ENCODE measurements at places on chromosomes 6 and 20.

- no peak for DNase-seq
Observed at GRCh38 chr6:124924333-124924759, 37.9 kb upstream of the RNF217 start.

- no peak for DNase-seq
Observed at GRCh38 chr6:51090343-51090742, 271.7 kb downstream of the TFAP2B start.

- no peak for DNase-seq
Observed at GRCh38 chr6:39420300-39421265, 98.1 kb upstream of the KCNK16 start.

GRCh38 chr6:136831873-136832562, 9.6 kb downstream of the PEX7 start:
- DNase-seq, result no peak

DNA sequence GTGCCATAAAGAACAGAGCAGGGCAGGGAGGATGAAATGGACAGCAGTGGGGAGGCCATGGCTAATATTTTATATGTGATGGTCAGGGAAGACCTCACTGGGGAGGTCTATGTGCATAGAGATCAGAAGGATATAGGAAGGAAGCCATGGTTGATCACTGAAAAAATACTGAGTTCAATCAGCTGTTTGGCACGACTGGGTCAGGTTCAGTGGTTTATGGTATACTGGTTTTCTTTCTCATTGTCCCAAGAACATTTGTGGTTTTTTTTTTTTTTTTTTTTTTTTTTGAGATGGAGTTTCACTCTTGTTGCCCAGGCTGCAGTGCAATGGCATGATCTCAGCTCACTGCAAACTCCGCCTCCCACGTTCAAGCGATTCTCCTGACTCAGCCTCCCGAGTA, 78.3 kb upstream of the TIAM2 start:
- DNase-seq, result no peak

DNA sequence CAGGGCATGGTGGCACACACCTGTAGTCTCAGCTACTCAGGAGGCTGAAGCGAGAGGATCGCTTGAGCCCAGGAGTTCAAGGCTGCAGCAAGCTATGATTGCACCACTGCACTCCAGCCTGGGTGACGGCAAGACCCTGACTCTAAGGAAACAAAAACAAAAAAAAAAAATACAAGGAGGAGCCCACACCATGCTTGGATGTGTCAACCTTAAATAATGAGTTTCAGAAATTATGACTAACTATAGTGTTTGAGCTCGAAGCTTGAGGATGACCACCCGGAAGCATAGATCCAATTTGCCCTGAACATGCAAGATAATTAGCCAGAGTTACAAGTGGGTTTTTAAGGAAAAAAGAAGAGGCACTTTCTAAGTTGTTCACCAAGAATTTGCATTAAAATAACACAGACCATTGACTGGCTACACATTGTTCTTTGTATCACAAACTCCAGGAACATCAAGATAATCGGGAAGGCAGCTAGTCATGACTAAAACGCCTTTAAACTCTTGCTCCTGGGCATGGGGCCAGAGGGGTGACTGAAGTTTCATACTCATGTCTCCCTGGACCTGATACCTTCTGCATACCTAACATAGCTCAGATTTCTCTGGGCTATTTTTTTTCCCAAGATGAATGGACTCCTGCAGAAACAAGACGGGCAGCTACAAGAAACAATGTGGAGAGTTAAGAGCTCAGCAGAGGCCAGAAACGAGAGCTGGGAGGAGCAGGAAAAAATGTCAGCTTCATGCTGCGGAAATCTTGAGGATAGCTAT, 289.6 kb downstream of the PREX1 start:
- DNase-seq, result peak; percentile 38

DNA sequence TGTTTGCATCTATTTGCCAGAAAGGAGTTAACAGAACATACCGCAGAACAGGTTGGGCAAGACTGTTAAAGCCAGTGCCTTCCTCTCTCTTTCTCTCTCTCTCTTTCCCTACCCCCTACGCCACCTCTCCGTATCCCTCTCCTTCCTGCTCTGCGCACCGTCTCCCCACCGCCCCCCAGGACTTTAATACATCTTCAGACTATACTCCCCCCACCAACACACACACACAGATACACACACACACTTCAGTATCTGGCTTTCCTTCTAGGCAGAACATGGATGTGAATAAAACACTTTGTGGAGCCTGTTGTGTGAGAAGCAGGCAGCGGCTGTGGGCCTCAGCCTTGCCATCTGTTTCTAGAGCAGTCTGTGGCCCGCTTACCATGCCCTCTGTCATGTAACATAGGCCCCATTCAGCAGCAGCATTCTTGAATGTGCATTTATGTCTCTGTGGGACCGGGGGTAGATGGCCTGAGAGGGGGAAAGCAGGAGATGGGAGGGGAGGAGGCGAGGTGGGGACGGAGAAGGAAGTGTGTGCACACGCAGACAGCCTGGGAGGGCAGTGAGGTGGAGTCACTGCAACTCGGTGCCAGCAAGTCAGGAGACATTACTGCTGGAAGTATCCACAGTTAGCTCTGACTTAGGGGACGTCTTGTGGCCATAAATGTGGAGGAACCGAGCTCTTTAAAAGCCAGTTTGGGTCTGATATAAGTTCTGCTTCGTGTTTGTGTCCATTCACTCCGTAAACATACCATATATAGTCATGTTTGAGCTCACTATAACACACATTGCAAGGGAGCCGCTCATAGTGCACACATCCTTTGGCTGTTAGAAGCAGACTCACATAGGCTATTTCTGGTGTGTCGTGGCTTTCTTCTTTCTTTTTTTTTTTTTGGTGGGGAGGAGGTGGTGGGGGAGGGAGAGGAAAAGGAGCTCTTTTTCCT, 38.4 kb downstream of the RREB1 start:
- DNase-seq, result no peak

DNA sequence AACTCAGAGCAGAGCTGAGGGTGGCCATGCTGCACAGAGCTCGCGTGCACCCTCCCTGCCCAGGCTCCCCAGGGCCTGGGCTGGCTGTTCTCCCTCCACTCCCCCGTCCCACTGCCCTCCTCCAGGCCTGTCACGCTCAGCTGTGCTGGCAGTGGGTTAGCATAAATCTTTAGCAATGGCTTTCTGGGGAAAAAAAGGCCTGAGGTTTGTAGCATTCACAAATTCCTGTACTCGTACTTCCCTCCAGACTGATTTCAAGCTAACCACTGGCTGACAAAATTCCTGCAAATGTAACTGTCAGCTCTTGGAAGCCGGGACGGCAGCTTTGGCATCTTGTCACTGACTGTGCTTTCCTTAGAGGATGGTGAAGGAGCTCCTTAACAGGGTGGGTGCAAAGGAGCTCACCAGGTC, 22.3 kb upstream of the SMOC2 start:
- no peak for DNase-seq

DNA sequence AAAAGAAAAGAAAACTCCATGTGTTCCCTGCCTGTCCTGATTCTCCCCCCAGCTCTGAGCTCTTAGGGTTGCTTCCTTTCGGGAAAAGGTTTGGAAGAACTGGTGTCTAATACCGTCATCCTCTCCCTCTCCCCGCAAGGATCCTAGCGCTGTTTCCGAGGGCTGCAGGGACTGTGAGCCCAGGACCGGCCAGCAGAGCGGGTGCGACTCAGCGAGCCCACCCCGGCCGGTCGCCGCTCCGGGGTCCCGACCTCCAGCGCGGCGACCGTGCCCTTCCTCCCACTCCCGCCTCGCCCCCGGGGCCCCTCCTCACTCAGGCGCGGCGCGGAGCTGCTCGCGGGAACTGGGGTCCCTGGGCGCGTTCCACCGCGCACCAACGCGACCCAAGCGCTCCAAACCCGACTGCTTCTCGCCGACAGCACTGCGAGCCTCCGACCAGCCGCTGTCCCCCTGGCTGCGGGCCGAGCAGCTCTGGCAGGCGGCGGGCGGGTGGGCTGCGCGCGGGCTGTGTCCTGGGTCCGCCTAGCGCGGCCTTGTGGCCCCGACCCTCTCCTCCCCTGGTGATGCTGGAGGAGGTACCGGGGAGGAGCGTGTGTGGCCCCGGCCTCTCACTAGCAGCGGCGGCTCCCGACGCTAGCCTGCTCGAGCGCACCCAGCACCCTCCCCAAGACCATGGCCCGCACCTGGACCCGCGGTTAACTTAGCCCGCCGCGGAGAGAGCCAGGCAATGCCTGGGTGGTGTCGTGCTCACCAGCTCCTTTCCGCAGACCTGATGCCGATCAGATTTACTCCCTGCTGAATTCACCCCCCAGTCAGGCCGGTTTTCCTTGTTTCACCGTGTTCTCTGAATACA, at the start of gene PLA2G7:
TSS of gene PLA2G7 (minus strand) at position 509 of the 853 bp plus-strand sequence. CDS start 12,484 bp downstream, outside the sequence.
- no peak for DNase-seq

- DNase-seq, result peak; percentile 62
Observed at GRCh38 chr6:148166339-148166968, 176.2 kb upstream of the SASH1 start.

GRCh38 chr20:25254986-25255680, 7.2 kb downstream of the PYGB start:
- DNase-seq, result no peak

GRCh38 chr20:36344517-36345132, 38.5 kb downstream of the DLGAP4 start:
- no peak for DNase-seq

DNA sequence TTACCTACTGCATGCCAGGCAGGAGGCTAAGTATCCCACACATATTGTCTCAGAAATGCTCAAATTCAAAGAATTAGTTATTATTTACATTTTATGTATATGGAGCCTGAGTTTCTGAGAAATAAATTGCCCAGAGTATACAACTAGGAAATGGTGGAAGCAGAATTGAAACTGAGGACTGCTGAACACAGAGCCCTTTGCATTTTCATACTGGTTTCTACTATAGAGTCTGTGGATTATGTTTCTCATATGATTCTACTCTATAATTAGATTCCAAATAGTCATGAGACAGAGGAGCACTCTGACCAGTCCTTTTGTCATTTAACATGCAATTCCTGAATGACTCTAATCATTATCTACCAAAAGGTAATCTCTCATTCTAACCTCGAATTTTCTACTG, 254.3 kb downstream of the LMBRD1 start:
- no peak for DNase-seq

- no peak for DNase-seq
Observed at GRCh38 chr20:4413314-4414049, 308.2 kb upstream of the PRND start.

- DNase-seq, result no peak
Observed at GRCh38 chr6:142851601-142852000, 93.4 kb downstream of the HIVEP2 start.

DNA sequence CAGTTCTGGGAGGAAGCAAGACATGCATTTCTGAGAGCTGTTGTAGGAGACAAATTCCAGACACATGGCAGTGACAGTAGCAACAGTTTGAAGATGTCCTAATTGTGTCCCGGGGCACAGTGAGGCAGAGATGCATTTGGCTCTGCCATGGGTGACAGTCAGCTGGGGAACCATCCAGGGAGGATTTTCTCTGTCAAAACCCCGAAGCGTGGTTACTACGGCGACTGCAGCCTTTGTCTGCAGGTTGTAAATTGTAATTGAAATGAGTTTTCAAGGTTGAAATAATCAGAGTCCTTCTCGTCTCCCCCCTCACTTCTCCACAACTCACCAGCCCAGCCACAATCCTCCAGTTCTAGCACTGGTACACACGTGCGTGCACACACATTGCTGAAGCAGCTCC, 100.1 kb downstream of the GRM4 start:
- no peak for DNase-seq

GRCh38 chr6:15539722-15540270, 123.0 kb downstream of the DTNBP1 start:
- no peak for DNase-seq

DNA sequence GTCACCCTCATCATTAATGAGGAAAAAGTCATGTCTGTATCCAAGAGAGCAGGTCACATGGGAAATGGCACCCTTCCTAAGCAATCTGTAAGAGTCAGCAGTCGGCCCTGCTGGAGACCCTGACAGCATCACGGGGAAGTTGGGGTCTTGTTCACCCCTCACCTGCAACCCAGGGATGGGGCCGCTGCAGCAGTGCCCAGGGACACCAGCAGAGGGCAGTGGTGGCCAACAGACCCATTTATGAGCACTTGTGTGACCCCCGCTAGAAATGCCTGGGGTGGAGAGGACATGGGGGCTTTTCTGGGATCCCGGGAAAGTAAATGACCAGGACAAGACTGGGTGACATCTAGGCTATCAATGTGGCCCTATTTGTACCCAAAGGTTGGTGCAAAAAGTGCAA, 35.9 kb downstream of the ANKRD60 start:
- no peak for DNase-seq

- DNase-seq, result no peak
Observed at GRCh38 chr6:134177753-134178160, 125.3 kb upstream of the SLC2A12 start.

DNA sequence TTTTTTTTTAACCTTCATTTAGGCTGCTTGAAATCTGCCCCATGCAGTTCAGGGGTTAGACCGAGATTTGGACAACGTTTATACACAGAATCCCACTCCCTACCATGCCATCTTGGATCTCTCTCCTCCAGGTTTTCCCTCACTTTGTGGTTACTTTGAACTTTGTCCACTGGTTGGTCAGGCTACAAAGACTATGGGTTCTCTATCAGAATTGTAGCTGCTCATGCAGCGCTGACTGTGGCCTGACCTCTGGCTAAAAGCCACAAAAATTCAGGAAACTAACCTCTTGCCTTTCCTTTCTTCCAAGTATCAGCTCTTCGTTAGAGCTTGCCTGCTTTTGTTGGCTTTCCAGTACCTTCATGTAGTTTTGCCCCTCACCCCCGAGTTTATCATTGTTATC, 44.9 kb upstream of the KCNG1 start:
- no peak for DNase-seq

DNA sequence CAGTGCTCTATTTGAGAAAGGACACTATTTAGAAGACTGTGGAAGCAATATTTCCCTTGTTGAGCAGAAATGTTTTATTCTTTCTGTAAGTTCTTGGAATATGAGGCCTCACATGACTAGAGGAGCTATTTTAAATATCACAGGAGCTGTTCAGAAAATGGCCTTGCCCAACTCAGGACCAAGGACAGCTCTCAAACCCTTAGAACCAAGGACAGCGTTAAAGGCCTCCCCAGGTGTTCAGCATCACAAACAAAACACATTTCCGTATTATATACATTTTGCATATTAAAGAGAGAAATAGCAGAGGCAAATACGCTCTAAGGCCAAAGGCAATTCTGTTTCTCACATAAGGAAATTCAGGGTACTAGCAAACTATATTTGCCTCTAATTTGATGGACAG, 631.4 kb downstream of the CDH26 start:
- DNase-seq, result no peak

- no peak for DNase-seq
Observed at GRCh38 chr6:95017922-95018321, 559.4 kb upstream of the MANEA start.

DNA sequence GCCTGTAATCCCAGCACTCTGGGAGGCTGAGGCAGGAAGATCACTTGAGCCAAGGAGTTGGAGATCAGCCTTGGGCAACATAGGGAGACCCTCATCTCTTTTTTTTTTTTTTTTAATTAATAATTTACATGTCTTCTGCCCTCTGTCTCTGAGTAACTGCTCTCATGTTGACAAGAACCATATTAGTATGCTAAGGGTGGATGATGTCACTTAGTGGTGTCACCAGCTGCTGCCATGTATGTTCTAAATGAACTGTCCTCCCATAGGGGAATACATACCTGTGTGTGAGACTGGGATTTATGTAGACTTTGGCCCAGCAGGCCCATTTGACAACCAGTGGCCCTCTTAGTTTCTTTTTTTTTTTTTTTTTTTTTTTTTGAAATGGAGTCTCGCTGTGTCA, 65.6 kb downstream of the SCAND1 start:
- no peak for DNase-seq

Measured in SW 1271 (cell line).